ENCODE measurements at places on chromosomes 2 and 18.

DNA sequence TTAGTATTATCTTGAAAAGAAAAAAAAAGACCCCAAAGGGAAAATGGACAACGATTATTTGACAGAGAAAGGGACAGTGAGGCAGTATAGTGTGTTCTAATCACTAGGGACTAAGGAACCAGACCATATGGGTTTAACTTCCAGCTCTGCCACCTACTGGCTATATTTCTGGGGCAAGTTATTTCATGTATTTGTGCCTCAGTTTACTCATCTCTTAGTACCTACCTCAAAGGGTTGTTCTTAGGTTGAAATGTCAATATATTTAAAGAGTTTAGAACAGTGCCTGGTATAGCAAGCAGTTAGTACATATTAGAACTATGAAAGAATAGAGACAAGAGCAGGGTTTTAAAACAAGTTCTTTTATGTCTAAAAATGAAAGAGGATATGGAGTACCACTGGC lies 42.7 kb downstream of the PRKD3 start:
- DNase-seq, result no peak

DNA sequence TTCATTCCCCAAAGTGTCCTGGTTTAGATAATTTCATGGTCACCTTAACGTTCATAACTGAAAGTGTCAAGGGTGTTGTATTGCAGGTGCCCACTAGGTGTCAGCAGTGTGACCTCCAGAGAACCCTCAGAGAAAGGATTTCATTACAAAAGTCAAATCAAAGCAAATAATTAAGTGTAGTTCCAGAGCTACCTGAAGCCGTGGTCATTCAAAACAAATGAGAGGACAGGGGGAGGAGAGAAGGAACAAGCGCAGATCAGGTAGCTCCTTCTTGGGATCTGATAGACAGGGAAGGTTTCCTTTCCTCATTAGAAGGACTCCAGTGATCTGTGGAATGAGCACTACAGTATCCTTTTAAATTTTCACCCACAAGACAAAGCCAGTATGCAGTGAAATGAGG lies at the start of gene SLC9A4:
Gene SLC9A4, plus strand, starts transcription at position 207 of the 400 bp plus-strand sequence. CDS start 534 bp downstream, outside the sequence.
- no peak for DNase-seq

- DNase-seq, result no peak
Observed at GRCh38 chr18:25805323-25805722, 285.1 kb downstream of the SS18 start.

GRCh38 chr2:101341421-101341820 lies 32.9 kb upstream of the RNF149 start:
- DNase-seq, result peak; percentile 23

- peak; percentile 22 for DNase-seq
Observed at GRCh38 chr2:239321596-239322415, 79.0 kb downstream of the HDAC4 start.

- no peak for DNase-seq
Observed at GRCh38 chr2:13652531-13653313, 936.0 kb downstream of the TRIB2 start.

DNA sequence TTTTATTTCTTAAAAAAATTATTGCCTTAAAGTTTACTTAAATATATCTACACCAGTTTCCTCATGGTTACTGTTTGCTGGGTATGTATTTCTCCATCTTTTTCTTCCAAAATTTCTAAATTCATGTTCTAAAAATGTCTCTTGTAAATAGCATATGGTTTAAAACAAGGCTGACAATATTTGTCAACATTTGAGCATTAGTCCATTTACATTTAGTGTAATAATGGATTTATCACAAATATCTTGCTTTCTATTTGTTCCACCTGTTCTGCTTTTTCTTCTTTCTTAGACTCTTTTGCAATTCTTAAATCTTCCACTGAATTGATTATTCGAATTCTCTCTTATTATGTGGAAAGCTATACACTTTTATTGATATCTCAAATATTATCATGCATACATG lies 87.7 kb upstream of the SMAD7 start:
- DNase-seq, result no peak

GRCh38 chr2:207883002-207883780 lies 113.5 kb upstream of the FZD5 start:
- DNase-seq, result no peak

- DNase-seq, result no peak
Observed at GRCh38 chr2:72961036-72961720, 43.9 kb downstream of the EMX1 start.

DNA sequence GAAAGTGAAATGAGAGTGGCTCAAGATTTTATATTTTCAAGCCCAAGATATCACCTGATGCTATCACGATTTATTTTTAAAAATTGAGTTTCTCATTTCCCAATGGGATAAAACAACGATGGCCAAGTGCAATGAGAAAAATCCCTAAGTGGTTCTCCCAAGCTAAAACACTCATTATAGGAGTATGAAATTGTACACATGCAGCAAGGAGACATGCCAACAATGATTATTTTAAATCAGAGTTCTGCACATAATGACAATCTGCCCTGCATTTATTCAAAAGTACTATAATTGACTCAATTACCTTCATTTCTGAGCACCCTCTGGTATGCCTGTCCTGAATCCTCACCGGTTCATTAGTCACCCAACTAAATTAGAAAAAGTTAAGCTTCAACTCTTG lies 12.7 kb downstream of the CYTIP start:
- no peak for DNase-seq

DNA sequence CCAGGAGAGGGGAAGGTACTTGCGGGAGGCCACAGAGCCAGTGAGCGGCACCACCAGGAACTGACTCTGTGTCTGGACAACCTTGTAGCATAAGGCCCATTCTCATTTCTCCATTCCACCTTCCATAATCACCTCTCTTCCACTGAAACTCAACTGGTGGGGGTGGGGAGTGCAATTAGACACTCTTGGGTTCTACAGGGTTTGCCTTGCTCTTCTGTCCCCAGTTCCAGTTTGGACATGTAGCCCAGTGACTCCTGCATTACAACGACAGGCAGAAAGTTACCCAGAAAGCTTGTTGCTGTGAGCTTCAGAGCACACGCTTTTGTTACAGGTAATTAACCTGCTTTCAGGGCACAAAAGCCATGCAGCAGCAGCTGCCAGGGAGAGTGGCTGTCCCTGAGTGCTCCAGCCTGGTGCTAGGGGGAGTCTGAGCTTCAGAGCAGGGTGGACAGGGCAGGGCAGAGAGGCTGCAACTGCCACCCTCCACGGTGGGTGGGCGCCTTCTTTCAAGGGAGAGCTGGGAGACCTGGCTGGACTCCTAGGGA lies 65.2 kb downstream of the COPS8 start:
- DNase-seq, result no peak

DNA sequence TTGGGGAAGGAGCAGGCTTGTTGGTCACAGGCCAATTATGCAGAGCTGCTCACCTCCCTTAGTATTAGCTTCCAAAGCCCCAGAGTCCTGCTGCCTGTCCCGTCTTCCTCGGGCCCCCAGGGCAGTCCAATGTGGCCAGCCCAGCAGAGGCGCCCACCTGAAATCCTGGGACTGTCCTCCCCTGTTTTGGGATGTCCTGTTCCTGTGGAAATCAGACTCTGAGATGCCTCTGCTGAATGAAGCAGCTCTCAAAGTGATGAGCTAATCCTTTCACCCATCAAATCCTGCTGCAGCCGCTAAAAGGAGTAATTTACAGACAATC lies 105.3 kb downstream of the CABLES1 start:
- DNase-seq, result no peak

DNA sequence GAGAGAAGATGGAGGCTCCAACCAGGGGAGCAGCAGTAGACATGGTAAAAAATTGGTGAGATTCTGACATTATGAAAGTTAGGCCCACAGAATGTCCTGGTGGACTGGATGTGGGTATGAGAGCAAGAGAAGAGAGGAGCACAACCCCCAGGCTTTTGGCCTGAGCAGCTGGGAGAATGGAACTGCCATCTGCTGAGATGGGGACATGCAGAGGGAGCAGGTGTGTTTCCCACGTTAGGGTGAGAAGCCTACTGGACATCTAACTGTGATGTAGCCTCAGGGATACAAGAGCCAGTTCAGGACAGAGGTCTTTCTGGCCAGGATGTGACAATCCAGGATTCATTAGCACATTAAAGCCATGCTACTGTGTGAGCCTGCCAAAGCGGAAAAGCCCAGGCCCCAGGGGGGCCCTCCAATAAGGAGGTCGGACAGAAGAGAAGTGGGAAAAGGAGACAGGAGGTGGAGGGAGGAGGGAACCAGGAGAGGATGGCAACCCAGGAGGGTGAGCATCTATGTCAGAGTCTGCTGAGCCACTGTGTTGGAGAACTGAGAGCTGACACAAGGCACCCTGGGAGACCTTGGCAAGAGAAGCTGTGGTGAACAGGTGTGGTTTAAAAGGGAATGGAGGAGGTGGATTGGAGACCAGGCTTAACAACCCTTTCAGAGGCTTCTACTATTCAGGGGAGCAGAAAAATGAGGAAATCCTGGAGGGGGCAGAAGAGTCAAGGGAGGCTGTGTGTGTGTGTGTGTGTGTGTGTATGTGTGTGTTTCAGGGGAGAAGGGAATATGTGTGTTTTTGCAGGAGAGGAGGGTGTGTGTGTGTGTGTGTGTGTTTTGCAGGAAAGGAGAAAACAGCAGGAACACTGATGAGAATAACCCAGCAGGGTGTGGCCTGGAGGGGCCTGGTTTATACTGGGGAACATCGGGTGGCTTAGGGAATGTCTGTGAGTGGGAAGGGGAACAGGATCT lies 10.5 kb downstream of the CYB5A start:
- no peak for DNase-seq

- DNase-seq, result no peak
Observed at GRCh38 chr2:61557381-61557780, 19.2 kb upstream of the XPO1 start.

DNA sequence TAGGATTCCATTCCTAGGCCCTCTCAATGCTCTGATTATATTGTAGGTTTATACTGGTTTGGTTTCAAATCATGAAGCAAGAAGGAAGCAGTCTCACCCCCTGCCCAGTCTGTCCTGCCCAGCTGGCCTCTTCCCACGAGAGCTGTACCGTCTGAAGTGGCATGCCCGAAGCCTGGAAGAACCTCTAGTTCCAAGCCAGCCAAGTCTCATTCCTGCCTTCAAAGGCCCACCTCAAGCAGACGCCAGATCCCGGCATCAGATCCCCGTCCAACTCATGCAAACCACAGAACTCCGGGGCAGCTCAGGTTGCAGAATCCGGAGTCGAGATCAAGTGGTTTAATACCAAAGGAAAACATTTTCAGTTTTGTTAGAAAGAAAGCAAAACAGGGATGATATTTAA lies 234.4 kb downstream of the LPIN1 start:
- DNase-seq, result no peak

DNA sequence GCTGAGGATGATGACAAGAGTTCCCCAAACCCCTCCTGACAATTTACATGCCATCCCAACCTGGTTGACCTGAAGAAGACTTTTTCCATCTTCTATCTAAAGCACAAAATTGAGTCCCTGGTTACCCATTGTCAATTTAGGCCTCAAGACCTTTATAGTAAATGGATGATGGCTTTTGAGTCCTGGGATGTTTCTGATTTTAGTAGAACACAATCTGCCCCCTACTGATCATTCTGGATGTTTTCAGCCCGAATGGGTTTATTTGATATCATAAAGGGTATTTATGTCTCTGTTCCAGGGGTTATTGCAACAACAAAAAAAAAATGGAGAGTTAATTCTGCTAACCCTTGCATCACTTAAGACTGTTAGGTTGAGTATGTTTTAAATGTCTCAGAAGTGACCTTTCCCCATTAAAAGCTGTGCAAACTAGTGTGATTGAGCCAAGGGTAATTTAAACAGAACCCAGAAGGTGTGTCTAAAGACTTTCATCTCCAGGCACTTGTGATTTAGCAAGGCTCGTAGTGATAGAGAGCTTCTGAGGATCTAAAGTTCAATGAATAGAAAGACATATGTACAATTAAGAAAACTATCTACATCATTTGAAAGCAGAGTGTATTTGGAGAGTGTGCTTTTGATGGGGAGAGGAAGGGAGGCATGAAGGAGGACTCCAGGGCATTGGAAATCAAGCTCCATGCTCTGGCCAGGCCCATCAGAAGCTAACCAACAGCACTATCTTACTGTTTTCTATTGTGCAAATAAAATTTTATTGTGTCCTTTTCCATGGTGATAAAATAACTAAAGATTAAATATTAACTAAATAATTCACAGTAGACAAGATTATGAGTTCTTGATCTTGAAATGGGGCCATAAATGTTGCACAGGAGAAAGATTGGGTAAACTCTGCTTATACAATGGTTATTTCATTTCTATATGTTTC lies 96.6 kb upstream of the NOSTRIN start:
- DNase-seq, result no peak

DNA sequence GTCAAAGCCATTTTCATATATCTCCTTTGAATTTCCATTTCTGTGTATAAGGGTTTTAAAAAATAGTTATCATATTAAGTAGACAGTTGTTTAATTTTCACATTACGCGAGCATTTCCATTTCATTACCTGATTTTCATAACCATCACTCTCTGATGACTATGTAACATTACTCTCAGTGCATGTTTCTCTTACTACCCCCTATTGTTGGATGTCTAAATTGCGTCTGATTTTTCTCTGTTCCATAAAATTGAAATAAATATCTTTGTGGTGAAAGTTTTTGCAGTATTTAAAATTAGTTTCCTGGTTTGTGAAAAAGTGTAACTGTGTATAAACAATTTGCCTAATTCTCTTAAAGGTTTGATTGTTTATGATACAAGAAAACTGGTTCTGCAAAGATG lies 123.8 kb downstream of the MYO1B start:
- no peak for DNase-seq

GRCh38 chr2:164186591-164186990 lies 434.7 kb downstream of the GRB14 start:
- DNase-seq, result no peak

DNA sequence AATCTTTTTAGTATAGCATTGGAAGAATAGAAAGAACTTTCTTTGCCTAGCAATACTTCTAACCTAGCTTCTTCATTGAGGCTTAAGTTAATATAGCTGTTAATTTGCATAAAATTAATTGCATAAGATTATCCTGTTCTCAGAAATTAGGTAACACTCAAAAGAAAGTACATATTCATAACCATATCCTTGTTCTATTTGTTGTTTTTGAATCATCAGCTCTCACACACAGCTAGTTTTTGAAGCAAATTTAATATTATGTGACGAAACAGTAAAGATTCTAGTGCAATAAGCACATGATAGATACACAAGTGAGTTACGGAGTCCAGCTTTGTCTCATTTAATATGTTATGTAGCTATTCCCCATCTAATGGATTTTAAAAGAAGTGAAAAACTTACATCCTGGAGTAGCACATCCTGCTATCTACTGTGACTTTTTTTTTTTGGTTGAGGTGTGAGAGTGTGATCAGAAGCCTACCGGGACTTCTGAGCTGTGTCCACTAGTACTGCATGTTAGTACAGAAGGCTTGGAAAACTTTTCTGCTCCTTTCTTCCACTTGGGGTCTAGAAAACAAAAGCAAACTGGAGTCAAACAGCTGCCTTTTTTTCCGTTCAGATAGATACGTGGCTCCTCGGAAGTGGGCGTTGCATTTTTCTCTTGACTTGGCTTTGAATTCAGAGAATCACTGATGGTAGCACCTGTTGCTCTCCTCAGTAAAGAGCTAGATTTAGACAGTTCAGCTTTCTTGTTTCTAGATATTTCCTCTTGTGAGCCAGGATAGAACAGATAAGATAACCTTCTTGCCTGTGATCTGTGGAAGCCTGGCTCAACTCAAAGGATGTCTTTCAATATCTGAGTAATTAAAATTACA lies 27.2 kb downstream of the KDM3A start:
- DNase-seq, result no peak

- no peak for DNase-seq
Observed at GRCh38 chr2:132586101-132586511, 83.9 kb downstream of the LYPD1 start.

Measured in stimulated activated CD4-positive, alpha-beta T cell treated with anti-CD3 and anti-CD28 coated beads, Interleukin-15, amount 100 ng/mL, for 1 hour (primary cell).